MM.1S (cell line): ENCODE measurements at places on chromosomes 11 and 22.

DNA sequence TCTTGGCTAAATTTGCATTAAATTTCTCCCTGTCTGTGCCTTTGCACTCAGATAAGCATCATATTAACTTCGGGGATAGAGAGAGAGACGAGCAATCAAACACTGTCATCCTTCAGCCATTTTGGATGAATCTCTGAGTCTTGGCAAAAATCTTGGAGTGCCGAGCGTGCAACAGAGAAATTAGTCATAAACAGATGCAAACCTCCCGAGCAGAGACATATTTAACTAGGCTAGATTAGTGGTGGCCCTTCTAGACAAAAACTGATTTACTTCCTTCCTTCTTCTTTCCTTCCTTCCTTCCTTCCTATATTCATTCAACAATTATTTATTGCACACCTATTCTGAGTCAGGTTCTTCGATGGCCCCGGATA is 114.4 kb upstream of the BLID start:
- DNase-seq, result no peak

GRCh38 chr11:7281809-7282208 is 30.1 kb downstream of the SYT9 start:
- no peak for DNase-seq

- no peak for DNase-seq
Measured at GRCh38 chr11:34843271-34843670, 72.9 kb downstream of the APIP start.

DNA sequence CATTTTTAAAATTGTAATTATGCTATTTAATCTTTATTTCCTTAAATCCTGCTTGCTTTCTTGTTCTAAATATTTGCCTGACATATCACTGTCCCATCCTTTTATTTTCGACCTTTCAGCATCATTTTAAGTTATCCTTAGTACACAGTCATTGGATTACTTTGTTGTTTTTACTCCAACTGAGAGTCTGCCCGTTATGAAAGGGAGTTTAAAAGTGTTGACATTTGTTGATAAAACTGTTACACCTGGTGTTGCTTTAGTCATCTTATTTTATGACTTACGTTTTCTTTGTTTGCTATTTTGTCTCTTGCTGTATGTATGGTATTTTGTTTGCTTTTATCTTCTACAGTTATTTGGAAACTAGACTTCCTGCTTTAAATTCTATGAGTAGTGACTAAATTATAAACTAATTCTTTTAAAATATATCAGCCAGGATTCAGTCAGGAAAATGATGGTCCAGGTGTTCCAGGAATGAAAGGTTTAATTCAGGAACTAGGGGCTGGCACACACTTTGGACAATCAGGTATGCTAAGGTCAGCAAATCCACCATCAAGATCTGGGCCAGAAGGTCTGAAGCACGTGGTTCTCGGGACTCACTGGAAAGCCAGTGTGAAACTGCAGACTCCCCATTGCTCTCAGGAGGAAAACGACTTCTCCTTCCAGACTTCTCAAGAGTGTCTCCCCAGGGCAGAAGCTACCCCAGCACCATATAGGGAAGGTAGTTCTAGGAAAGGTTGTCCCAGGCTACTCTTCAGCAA is 86.0 kb downstream of the RASSF10 start:
- no peak for DNase-seq

DNA sequence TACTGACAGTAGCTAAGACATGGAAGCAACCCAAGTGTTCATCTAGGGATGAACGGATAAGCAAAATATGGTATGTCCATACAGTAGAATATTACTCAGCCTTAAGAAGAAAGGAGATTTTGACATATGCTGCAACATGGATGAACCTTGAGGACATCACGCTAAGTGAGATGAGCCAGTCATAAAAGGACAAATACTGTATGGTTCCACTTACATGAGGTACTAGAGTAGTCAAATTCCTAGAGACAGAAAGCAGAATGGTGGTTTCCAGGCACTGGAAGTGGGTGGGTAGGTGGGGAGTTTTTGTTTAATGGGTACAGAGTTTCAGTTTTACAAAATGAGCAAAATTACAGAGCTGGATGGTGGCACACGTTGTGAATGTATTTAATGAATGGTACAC is 18.1 kb downstream of the CHST1 start:
- no peak for DNase-seq

GRCh38 chr11:60918251-60918938 is 4.4 kb downstream of the TMEM109 start:
- DNase-seq, result no peak

DNA sequence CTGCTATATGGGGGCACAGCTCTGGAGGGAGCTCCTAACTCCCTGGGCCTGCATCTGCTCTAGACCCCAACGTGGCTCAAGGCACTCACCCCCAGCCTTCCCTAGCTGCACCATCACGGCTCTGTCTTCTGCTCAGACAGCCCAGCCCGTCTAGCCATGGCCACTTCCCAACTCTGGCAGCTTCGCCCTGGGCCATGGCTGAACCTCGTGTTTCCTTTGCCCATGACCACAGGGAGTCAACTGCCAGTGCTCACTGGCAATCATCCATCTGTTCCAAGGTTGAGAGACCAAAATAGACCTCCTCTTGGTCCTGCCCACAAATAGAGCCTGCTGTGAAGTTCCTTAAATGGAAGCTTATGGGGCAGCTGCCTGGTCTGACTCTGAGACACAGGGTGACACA is 5.4 kb downstream of the LMO1 start:
- no peak for DNase-seq

- DNase-seq, result no peak
Measured at GRCh38 chr11:75588051-75588481, 26.0 kb downstream of the SERPINH1 start.

GRCh38 chr11:2389377-2390026 is 11.0 kb upstream of the TSSC4 start:
- DNase-seq, result no peak

- no peak for DNase-seq
Measured at GRCh38 chr22:30649430-30650007, 13.9 kb downstream of the SLC35E4 start.

- no peak for DNase-seq
Measured at GRCh38 chr11:38530226-38530625, 1932.2 kb upstream of the RAG2 start.

DNA sequence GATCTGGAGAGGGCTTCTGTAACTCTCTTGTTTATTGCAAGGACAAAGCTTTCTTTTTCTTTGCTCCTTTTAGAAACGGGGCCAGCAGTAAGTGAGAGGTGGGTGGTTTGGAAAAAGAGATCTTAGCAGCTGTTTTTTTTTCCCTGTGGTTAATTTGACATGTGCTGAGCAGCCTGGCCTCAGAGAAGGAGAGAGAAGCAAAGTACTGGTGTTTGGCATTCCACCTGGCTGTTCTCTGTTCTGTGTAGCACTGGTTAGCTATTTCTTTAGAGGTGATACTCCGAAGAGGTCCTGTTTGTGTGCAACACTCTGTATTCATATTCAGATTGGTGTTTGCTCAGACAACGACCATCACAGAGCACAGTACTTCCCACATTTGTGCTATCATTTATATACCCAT is 80.8 kb upstream of the SORL1-AS1 start:
- DNase-seq, result no peak

- DNase-seq, result no peak
Measured at GRCh38 chr11:104522650-104523049, 358.7 kb upstream of the PDGFD start.

- DNase-seq, result no peak
Measured at GRCh38 chr11:2367266-2368160, 9.6 kb upstream of the CD81 start.

DNA sequence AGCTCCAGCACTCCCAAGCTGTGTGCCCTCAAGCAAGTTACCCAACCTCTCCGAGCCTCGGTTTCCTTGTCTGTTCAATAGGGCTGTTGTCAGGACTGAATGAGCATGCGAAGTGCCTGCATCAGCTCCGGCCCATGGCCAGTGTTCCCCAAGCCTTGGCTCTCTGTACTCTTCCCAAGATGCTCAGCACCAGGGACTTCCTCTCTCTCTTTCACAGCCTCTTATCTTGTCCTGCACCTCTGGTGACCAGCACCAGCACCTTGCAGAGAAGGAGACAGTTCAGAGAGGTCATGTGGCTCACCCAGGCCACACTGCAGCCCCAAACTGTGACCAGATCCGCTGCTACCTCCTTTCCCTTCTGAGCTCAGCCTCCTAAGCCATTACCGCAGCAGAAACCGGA is 120.3 kb upstream of the ANO1 start:
- DNase-seq, result no peak

- DNase-seq, result no peak
Measured at GRCh38 chr11:70505761-70506657, 107.7 kb downstream of the CTTN start.

DNA sequence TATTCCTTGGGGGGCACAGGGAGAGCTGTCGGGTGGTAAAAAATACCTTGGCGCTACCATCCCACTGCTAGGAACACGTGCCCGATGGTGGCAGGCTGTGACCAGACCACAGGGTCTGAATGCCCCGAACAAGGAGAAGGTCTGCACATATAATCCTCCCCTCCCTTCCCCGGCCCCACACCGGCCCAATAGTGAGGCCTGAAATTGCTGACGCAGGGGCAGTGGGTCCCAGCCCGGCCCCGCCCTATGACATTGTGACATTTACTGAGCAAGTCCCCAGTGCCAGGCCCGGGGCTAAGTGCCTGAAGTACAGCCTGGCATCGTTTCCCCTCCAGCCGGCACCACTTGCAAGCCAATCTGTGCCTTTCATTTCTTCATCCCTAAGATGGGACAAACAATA is 19.5 kb downstream of the MN1 start:
- DNase-seq, result no peak

- DNase-seq, result no peak
Measured at GRCh38 chr22:39039306-39040126, 1.1 kb upstream of the APOBEC3F start.

DNA sequence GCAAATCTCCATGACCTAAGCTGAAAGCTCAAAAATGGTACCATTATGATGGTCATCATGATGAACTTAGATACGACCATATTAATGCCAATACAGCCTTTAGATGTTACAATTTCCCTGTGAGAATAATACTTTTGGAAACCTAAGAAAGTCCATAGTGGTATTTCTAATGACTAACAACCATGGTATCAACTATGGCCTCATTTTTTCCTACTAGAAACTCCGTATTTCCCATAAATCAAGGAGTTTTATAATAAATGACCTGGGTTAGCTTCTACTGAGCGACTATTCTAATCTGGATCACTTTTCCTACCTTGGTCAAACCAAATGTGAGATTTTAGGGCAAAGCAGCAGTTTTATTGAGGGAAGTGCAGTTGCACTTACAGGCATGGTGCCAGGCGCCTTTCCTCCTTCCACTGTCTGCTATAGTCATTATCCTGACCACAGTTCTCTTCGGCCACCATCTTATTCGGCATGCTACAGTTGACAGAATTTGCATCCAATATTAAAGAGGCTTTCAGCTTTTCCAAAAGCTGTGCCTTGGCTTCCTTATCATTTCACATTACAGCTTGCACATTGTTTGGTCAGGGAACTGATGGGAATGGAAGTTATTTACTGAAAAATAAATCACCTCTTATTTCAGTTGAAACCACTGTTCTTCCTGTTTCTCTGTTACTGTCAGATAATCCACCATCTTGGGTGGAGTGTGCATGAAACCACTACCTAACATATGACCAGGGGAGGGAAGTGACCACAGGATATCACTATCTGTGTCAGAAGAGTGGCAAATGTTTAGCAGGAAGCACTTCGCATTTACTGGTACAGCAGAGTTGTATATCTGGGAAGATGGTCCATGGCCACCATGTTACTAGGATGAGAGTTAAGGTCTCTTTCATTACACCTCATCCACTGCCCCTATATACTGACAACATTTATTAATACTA is 74.5 kb upstream of the PICALM start:
- DNase-seq, result peak; percentile 35

DNA sequence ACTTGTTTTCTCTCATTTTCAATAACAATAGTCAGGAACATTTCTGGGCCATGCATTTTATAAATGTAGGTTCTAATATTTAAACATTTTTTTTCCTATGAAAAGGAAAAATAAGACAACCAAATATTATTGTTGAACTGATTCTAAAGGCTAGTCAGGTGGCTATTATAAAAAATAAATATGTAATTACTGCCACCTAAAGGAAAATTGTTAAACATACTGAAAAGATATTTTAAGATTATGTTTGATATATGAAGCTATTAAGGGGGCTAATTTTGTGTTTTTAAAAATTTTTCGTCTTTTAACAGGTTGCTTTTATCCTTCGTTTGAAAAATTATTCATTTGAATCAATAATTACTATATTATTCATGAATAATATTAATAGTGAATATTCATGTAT is 62.2 kb upstream of the FDX1 start:
- DNase-seq, result peak; percentile 18

DNA sequence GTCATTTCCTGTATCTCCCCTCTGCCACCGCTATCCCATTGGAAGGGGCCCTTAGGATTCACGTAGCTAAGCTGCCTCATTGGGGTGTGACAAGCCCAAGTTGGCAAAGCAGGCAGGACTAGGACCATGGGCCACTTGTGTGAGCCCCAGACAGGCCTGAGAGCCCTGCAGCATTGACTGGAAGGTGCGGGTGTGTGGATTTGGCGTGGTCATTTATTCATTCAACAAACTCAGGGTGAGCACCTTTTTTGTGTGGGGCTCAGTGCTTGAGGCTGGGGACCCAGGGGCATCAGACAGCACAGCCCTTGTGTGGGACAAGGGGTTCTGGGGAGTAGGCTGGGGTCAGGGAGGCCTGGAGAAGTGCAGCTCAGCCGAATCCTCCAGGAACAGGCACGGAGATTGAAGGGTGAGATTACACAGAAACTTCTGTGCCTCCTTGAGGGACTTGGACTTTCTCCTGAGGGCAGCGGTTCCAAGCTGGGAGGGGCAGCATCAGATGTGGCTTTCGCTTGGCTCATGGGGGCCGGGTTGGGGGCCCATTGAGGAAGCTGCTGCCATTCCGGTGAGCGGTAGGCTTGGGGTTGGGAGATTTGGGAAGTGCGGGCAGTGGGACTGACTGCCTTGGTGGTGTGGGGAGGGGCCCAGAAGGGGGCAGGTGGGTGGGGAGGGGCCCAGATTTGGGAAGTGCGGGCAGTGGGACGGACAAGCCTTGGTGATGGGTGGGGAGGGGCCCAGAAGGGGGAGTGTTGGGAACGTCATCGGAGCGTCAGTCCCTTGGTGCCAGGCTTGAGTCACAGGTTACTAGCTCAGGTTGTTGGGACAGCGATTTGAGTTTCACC is 11.9 kb downstream of the MGAT3 start:
- no peak for DNase-seq

DNA sequence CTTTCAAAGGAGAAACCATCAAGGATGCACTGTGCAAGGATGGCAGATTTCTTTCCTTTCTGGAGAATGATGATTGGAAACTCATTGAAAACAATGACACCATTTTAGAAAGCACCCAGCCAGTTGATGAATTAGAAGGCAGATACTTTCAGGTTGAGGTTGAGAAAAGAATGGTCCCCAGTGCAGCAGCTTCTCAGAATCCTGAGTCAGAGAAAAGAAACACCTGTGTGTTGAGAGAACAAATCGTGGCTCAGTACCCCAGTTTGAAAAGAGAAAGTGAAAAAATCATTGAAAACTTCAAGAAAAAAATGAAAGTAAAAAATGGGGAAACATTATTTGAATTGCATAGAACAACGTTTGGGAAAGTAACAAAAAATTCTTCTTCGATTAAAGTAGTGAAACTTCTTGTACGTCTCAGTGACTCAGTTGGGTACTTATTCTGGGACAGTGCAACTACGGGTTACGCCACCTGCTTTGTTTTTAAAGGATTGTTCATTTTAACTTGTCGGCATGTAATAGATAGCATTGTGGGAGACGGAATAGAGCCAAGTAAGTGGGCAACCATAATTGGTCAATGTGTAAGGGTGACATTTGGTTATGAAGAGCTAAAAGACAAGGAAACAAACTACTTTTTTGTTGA is 9.8 kb downstream of the FAM111A start:
- DNase-seq, result peak; percentile 62

- DNase-seq, result no peak
Measured at GRCh38 chr11:77026221-77026620, 8.0 kb upstream of the B3GNT6 start.

GRCh38 chr11:107040433-107041087 is 22.3 kb upstream of the GUCY1A2 start:
- DNase-seq, result no peak
